ENCODE measurements at places on chromosomes 2 and 18.

- DNase-seq: no peak
Observed at GRCh38 chr2:53939656-53940055, 31.1 kb downstream of the PSME4 start.

GRCh38 chr18:10349561-10349960 is 104.9 kb upstream of the APCDD1 start:
- no peak for DNase-seq

DNA sequence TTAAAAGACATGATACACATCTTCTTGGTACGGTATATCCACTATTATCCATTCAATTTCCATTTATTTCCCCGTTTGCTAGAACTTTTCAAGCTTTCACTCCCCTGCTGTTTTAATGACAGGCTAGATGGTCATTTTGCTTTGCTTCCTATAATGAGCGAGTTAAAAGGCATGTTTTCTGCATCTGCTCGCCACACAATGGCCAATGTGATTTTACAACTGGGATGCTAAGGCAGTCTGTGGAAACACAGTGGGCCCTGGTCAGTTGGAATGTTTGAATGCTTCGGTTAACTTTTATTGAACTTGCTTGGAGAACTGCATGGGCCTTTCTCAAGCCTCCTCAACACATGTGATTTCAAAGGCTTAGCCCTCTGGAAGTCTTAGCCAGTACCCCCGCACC is 48.4 kb upstream of the TNP1 start:
- DNase-seq: no peak

- DNase-seq: no peak
Observed at GRCh38 chr2:43402452-43402937, 176.1 kb upstream of the ZFP36L2 start.

DNA sequence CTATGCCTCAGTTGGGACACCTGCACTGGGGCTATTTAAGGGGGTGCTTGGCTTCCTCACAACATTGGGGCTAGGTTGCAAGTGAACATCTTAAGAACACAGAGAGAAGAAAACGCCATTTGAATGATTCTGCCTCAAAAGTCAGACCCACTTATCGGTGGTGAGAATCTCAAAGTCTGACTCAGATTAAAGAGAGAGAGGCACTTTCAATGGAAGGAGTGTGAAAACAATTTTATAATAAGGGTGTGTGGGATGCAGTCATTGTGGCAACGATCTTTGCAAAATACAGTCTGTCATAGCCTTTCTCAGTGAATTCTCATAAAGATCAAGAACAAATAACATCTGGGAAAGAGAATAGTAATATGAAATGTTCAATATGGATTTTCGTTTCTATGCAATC is 41.8 kb downstream of the CCDC102B start:
- DNase-seq: no peak

GRCh38 chr2:12726271-12726670 is 9.5 kb downstream of the TRIB2 start:
- no peak for DNase-seq

DNA sequence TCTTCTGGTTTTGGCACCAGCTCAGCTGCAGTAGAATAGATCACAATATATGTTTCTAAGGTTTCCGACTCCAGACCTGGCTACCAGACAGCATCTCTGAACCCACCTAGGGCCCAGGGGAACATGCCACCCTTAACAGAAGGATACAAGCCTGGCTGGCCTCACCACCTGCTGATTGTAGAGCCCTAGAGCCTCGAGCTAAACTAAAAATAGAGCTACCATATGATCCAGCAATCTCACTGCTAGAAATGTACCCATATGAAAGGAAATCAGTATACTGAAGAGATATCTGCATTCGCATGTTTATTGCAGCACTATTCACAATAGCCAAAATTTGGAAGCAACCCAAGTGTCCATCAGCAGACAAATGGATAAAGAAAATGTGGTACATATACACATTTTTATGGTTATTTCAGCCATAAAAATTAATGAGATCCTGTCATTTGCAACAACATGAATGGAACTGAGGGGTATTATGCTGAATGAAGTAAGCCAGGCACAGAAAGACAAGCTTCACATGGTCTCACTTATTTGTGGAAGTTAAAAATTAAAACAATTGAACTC is 242.4 kb upstream of the SLC39A10 start:
- DNase-seq: peak; percentile 93

GRCh38 chr18:79801217-79801616 is 3.5 kb downstream of the KCNG2 start:
- no peak for DNase-seq

DNA sequence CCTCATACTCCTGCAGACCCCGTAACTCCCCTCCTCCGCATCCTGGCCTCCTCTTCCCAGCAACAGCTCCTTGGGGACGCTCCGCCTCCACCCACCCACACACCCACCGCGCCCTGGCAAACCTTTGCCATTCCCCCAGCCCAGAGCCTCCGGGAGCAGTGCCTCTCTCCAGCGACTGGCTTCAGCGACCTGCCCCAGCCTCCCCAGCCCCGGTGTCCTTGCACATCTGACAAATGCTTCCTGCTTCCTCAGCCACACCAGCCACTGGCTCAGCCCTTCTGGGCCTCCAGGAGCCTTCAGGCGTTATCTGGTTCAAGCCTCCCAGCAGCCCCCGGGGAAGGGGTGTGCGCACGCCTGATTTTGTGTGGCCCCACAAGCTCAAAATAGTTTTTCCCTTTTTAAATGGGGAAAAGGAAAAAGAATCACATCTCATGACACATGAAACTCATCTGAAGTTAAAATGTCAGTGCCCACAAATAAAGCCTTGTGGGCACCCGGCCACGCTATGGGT is 14.2 kb downstream of the ESPNL start:
- DNase-seq: no peak

GRCh38 chr2:209726311-209726710 is 45.3 kb upstream of the UNC80 start:
- no peak for DNase-seq

GRCh38 chr2:231425811-231426703 is 30.5 kb downstream of the B3GNT7 start:
- no peak for DNase-seq

Data from DMS153 (cell line).